Suprapubic skin (tissue), 4 donors: ENCODE measurements at places on chromosomes 3 and 15.

- peaks cover 4% of the 10 kb centered on the region for H3K4me1 ChIP-seq
- no peak for DNase-seq
- H3K27me3 ChIP-seq, result no peaks in the 10 kb centered on the region
- no peak overlapping the region for H3K4me3 ChIP-seq
- H3K36me3 ChIP-seq, result no peaks in the 10 kb centered on the region
- no peak overlapping the region for H3K27ac ChIP-seq
Observed at GRCh38 chr15:33638453-33638852, 327.7 kb downstream of the RYR3 start.

GRCh38 chr3:14007006-14007405, 117.7 kb downstream of the CHCHD4 start:
- no peaks in the 10 kb centered on the region for H3K27me3 ChIP-seq
- H3K4me3 ChIP-seq, result no peak overlapping the region
- H3K4me1 ChIP-seq, result no peaks in the 10 kb centered on the region
- no peak overlapping the region for H3K27ac ChIP-seq
- H3K36me3 ChIP-seq, result no peaks in the 10 kb centered on the region
- DNase-seq, result no peak

DNA sequence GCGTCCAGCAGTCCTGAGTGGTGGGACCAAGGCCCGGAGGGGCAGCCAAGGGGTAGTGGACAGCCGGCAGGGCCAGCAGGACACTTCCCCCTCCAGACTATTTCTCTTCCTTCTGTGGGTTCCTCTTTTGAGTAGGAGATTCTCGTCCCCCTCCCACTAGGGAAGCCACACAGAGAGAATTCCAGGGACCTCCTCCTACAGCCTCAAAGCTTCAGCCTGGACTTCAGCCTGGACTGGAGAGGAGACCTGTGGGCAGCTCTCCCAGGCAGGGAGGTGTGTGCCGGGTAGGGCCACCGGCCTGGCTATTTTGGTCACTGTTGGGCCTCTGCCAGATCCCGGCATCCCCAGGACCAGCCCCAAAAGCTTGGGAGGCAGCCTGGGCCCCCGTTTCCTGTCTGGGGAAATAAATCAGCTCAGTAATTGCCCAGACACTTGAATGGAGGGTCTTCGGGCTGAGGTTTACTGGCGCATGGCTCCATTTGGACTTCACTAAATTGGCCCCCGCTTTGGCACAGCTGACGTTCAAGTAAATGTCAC, 1.3 kb downstream of the SLC6A6 start:
- peak overlapping the region; percentile 69 for H3K4me3 ChIP-seq
- H3K36me3 ChIP-seq, result no peaks in the 10 kb centered on the region
- H3K27me3 ChIP-seq, result no peaks in the 10 kb centered on the region
- no peak for DNase-seq
- H3K4me1 ChIP-seq, result peaks cover 45% of the 10 kb centered on the region

GRCh38 chr3:143478115-143478693, 358.6 kb downstream of the CHST2 start:
- DNase-seq, result no peak
- H3K27me3 ChIP-seq, result no peaks in the 10 kb centered on the region
- no peak overlapping the region for H3K4me3 ChIP-seq
- no peak overlapping the region for H3K27ac ChIP-seq
- peaks cover 10% of the 10 kb centered on the region for H3K4me1 ChIP-seq

DNA sequence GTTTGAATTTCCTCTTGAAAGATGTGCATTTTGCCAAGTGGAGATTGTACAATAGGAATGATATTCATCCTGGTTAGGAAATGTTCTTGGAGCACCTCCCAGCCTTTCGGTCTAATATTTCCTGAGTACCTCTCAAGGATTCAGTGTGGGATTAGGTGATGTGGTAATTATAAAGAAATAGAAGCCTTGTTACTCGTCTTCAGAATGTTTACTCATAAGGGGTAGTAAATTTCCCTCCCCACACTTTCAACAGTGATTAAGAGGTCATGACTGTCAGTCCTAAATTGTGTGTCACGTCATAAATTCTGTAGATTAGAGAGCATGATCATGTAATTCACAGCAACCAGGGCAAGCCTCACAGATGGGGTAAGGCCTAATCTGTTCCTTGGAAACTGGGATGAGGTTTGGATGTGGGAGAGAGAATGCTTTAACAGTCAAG, 633.1 kb upstream of the TBL1XR1 start:
- H3K4me3 ChIP-seq, result no peak overlapping the region
- no peak for DNase-seq
- H3K27ac ChIP-seq, result peak overlapping the region; percentile 1
- no peaks in the 10 kb centered on the region for H3K27me3 ChIP-seq
- peaks cover 15% of the 10 kb centered on the region for H3K4me1 ChIP-seq
- no peaks in the 10 kb centered on the region for H3K36me3 ChIP-seq

DNA sequence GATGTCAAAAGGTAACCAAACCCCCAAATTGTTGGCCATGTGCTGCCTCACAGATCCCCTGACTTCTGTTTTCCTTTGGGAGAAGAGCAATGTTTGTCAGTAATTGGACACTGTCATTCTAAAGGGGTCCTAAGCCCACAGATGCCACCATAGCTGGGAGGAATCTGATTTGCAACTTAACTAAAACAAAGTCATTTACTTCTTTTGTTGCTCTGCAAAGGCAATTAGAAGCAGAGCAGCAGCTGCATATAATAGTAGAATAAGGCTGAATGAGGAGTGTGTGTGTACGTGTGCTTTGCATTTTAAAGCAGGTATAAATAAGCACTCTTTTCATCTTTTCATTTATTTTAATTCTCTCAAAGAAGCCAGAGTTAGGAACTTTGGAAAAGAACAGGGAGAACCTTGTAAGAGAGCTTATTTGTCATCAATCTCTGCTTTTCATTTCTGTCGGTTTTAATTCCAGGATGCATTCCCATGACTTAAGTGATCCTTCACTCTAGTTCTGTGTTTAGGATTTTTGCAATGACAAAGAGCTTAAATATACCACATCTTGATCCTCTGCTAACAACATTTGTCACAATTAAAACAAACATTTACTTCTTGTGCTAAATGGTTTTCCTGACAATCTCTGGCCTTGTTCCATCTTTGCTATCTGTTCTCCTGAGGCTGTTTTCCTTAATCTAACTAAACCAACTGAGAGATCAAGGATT, 530.2 kb upstream of the CBLB start:
- no peak for DNase-seq
- H3K4me3 ChIP-seq, result no peak overlapping the region
- H3K27ac ChIP-seq, result no peak overlapping the region
- no peaks in the 10 kb centered on the region for H3K36me3 ChIP-seq
- no peaks in the 10 kb centered on the region for H3K27me3 ChIP-seq

DNA sequence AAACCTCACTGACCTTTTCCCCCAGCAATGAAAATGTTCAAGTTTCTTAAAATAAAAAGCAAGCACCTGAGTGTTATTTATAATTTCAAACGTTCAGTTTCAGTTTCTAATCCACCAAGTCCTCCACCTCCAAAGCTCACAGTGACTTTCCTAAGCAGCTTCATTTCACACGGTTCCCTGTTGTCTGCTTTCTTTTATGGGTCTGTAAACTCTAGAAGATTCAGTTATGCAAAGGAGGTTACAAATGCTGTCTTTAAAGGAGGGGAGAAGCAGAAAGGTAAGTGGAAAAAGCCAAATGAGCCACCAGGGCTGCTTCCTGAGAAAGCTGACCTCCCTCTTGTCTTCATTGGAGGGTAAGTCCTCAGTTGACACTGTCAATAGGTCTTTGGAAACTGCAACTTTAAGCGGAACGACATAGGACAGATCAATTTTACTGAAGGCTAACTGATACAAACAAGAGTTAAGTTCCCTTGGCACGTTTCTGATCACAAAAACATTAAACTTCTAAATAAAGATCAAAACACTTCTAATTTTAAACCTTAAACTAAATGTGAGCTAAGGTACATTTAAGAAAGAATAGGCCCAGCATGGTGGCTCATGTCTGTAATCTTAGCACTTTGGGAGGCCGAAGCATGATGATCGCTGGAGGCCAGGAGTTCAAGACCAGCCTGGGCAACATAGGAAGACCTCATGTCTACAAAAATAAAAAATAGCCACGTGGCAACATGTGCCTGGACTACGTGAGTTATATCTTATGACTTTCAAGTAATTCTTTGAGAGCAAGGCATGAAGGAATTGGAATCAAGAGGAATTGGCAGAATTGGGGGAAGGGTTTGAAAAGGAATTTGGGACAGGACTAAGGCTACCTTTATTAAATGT, 151.9 kb upstream of the UBE2E1 start:
- H3K36me3 ChIP-seq, result no peaks in the 10 kb centered on the region
- no peak overlapping the region for H3K27ac ChIP-seq
- H3K4me3 ChIP-seq, result no peak overlapping the region
- peaks cover 7% of the 10 kb centered on the region for H3K4me1 ChIP-seq
- H3K27me3 ChIP-seq, result no peaks in the 10 kb centered on the region

DNA sequence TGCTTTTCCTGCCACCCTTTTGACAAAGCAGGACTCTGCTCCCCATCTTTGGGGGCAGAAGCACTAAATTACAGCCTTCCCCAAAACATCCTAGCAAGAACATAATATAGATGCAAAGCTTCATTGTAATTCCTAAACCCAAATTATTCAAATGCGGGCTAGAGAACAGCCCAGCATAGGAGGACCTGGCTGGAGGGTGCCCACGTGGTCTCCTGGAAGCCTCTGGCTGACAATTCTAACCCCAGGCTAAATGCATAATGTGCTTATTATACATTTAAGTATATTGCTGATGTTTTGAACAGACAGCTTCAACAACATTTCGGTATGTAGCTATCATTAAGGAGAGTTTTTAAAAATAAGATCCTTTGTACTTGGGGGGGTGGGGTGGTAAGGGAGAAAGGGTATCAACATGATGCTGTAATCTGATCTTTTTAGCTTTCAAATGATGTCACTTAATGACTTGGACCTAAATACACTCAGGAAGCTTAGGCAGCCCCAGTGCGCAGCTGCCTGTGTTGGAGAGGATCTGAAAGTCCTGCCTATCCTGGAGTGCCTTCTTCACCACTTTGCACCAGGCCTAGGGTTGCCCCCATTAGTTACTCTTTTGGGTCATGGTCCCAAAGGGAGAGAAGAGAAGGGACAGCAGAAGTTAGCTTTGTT, 57.2 kb upstream of the USP3 start:
- H3K4me3 ChIP-seq, result no peak overlapping the region
- no peaks in the 10 kb centered on the region for H3K36me3 ChIP-seq

DNA sequence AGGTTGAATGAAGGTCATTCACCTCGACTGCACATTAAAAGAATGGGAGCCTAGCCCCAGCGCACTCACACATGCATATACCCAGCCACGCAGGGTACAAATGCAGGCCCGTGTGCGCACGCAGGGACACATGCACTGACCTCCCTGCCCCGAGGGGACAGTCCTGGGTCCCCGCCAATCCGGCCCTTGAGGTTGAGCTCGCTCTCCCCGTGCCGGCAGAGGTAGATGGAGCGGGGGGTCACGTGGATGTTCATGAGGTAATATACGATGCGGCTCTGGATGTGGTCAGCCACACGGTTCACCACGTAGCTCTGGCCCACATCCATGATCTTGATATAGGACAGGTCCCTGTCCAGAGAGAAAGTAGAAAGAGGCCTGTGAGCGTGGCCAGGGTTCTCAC, 20.5 kb downstream of the PFKFB4 start:
- H3K4me1 ChIP-seq, result no peaks in the 10 kb centered on the region
- no peak overlapping the region for H3K27ac ChIP-seq
- no peak overlapping the region for H3K4me3 ChIP-seq
- no peak for DNase-seq

- no peak overlapping the region for H3K27ac ChIP-seq
- no peak overlapping the region for H3K4me3 ChIP-seq
- DNase-seq, result no peak
- H3K27me3 ChIP-seq, result no peaks in the 10 kb centered on the region
Observed at GRCh38 chr3:154969366-154969765, 110.8 kb upstream of the MME start.

DNA sequence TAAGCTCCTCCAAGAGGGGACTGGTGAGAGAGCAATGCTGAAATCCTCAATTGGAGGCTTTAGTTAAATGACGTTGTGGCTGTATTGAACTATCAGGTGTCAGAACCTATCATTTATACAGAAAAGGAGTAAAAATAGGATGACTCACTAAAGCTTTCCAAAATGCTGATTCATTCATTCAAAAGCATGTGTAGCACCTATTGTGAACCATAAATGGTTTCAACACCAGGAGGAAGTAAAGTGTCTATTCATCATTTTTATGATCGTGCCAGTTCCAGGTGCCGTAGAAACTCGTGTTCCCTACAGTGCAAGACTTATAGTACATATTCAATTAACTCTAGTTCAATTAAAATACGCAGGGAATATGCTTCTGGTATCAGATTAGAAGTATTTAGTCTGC, 66.5 kb upstream of the ARRDC4 start:
- peaks cover 3% of the 10 kb centered on the region for H3K27me3 ChIP-seq
- H3K36me3 ChIP-seq, result no peaks in the 10 kb centered on the region
- no peak for DNase-seq
- H3K27ac ChIP-seq, result no peak overlapping the region

DNA sequence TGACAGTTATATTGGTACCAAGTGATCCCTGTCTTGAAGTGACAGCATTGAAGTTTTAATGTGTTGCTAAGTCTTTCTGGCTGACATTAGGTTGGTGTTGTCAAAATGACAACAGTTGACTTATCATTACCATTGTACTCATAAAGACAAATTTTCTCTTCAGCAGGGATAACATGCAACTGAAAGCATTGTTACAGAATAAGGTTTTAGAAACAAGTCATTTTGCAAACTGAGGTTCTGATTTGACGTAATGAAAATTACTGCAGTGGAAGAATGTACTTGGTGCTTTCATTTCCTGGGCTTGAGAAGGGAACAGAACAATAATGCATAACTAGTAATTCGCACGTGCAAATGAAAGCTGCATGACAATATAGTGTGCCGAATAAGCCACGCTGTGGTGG, 75.1 kb downstream of the MOBP start:
- H3K27ac ChIP-seq, result no peak overlapping the region
- DNase-seq, result no peak
- no peak overlapping the region for H3K4me3 ChIP-seq
- H3K4me1 ChIP-seq, result no peaks in the 10 kb centered on the region
- no peaks in the 10 kb centered on the region for H3K36me3 ChIP-seq

DNA sequence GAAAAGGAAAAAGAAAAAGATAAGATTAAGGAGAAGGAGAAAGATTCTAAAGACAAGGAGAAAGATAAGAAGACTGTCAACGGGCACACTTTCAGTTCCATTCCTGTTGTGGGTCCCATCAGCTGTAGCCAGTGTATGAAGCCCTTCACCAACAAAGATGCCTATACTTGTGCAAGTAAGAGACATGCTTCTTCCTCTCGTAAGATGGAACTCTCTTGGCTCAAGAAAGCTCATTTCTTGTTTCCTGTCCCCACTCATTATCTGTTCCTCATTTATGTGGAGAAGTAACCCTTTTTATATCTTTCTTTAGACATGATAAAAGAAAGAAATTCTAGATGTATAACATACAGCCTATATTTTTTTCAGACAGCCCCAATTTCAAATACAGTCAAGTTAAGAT, 101.4 kb downstream of the KLHL25 start:
- H3K27me3 ChIP-seq, result no peaks in the 10 kb centered on the region
- H3K4me1 ChIP-seq, result peaks cover 46% of the 10 kb centered on the region
- H3K4me3 ChIP-seq, result no peak overlapping the region
- peaks cover 52% of the 10 kb centered on the region for H3K36me3 ChIP-seq
- no peak for DNase-seq
